Skeletal muscle cell (primary cell): ENCODE measurements at places on chromosomes 7 and 10.

- DNase-seq: no peak
These were observed 99.4 kb downstream of the WDFY4 start for GRCh38 chr10:48784031-48784430.

DNA sequence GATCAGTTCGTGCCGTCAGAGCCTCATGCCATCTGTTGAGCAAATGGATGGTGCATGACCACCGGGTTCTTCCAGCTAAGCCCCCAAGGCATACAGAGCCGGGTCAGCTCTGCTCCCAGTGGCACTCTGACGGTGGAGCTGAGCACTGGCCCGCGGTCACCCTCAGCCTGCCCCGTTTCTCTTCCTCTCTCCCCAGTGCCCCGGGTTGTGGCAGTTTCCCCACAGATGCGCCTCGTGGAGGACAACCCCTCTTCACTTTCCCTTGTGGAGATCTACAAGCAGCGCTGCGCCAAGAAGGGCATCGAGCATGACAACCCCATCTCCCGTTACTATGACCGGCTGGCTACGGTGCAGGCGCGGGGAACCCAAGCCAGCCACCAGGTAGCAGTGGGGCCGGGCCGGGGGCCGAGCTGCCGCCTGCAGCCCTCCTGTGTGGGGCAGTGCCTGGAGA is 129.9 kb downstream of the TRRAP start:
- DNase-seq: no peak

DNA sequence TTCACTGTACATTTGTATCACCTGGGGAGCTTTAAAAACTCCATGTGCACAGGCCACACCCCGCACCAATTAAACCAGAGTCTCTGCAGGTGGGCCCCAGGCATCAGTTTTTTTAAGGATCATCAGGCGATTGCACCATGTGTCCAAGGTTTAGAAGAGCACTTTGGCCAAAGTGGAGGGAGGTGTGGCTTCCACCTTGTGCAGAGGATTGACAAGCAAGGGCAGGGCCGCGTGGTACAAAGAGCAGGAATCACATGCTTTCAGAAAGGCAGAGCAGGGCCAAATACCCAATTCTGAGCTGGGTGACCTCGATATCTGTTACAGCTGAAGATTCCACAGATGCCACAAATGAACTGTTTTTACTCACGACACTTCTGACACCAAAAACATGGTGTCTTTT is 52.4 kb downstream of the NOC3L start:
- DNase-seq: no peak

- no peak for DNase-seq
These were observed 99.4 kb downstream of the TPST1 start for GRCh38 chr7:66304536-66304935.

- no peak for DNase-seq
These were observed 219.4 kb downstream of the SEMA3E start for GRCh38 chr7:83429493-83429892.

- no peak for DNase-seq
These were observed 23.8 kb upstream of the TPST1 start for GRCh38 chr7:66181329-66181728.

DNA sequence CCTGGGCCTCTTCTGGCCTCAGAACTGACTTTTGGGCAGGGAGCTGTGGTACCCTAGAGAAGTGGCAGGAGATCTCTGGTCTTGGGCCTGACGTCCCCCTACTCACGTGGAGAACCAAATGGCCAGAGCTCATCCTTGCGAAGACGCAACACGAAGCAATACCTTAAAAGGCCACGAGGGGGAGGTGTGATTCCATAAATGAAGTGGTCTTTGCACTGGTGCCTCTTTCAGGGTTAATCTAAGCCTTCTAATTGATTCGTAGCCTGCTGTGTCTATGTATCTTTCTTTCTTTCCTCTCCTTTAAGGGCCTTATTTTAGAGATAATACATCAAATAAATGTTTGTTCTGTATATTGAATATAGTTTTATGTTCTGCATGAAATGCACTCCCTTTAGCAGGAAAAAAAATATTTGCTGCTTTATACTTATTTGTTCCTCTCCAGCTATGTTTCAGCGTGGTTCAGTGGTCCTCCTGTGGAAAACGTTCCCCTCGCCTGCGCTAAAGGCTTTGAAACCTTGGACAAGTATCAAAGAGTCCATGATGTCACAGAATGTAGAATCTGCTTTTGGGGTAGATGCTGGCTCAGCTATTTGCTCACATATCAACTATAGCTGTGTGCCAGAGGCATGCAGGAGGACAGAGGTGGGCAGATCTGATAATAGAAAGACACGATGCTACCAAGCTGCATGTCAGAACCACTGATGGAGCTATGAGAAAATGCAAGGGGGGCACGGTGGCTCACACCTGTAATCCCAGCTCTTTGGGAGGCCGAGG is 41.0 kb downstream of the STRA8 start:
- DNase-seq: peak; percentile 28

DNA sequence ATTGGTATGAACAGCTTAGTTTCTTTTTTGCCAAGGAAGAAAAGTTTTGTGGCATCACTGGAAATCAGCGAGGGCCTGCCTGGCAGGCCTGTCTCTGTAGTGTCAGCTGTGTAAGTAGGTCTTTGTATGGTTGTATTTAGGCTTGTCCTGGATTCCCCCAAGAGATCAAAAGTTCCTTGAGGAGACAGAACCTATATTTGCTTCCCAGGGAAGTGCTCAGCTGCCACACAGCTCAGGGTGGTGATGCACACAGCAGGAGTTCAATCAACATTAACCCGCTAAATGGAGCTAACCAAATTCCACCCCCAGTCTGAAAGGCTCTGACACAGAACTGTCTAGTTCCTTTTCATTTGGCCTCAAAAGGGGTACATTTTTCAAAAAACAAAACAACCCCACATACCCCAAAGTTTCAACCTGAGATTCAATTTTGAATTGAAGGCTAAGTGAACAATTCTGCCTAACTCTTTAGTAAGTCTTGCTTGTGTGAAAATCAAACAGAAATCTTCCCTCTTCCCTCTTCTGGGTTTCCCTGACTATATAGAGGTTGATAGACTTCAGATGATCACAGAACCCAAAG is 124.4 kb downstream of the CLEC2L start:
- DNase-seq: peak; percentile 49

GRCh38 chr10:78313636-78314035 is 280.0 kb downstream of the RPS24 start:
- no peak for DNase-seq

DNA sequence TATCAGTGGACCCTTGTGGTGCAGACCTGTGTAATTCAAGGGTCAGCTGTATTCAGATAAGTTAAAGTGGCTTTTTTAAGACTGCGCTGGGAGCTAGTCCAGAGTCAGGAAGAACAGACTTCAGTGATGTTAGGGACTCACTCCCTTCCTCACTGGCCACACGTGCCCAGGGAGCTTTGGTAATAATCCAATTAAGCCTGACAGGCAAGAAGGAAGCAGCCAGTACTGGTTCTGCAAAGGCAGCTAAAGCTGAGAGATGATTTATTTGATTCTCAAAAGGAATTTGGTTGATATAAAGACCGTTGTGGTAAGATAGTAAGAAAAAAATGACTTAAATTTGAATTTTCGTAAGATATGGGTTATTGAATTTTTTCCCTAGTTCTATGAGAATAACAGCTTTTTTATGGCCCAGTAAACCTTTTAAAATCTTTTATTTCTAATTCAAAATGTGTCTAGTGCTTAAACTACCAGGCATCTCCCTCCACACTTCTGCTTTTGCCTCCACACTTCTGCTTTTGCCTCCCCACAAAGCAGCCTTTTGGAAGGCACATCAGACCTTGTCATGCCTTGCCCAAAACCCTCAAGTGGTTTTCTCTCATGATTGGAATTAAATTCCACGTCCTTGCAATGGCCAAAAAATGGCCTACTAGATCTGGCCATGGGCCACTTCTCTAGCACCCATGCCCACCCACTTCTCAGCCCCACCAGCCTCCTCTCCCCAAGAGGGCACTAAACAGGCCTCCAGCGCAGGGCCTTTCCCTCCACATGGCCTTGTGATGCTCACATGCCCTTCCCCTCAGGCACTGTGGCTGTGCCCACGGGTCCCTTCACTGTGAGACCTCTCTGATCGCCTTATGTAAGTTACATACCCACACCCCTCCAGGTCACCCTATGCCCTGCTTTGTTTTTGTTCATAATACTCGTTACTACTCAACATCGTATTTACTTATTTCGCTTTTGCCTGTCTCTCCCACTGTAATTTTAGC is 92.5 kb downstream of the POU6F2 start:
- no peak for DNase-seq

GRCh38 chr7:24652251-24652939 is 79.1 kb downstream of the PALS2 start:
- no peak for DNase-seq

DNA sequence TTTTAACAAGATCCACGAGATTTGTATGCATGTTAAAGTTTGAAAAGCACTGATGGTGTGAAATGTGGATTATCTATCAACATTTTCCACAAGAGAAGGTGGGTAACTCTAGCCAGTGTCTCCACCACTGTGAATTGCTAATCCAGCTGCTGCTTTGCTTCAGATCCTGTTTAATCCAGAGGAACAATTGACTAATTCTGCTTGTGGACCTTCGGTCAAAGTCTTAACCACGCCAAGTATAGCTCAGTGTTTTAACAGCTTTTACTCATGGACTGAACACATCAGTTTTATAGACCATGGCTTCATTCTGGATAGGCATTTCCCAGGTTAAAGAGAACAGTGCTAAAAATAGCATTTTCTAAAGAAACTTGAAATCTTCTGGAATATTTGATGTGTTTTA is 23.5 kb downstream of the ADK start:
- no peak for DNase-seq

DNA sequence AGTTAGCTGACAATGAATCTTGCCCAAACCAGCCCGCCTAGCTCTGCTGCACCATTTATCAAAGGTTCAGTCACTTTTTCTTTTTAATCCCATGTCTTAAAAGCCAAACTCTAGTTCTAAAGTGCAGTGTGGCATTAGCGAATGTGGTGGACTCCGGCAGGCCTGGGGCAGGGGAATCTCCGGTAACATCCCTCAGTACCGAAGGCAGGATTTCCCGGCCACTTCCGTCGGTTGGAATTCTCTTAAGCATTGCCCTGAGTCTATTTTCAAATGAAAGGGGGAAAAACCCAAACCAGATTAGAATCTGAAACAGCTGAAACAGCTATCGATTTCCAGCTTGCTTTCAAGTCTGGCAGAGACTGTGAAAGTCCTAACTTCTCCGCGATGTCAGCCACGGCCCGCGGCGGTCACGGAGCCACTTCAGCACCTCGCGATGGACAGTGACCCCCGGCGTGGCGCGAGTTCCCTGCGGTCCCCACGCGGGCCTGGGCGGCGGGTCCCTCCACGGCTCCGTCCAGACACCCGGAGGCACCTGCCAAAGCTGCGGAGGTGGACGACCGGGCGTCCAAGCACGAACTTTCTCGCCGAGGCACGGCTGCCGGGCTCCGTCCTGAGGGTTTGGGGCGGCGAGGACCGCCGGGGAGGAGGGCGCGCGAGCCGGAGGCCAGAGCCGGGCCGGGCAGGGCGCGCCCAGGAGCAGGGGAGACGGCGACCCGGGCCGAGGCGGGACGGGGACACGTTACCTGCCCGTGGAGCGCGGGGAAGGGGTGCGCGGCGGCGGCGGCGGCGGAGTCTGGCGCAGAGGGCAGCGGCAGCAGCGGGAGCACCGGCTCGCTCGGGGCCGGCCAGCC is 745 bp downstream of the TCERG1L start:
- DNase-seq: no peak

DNA sequence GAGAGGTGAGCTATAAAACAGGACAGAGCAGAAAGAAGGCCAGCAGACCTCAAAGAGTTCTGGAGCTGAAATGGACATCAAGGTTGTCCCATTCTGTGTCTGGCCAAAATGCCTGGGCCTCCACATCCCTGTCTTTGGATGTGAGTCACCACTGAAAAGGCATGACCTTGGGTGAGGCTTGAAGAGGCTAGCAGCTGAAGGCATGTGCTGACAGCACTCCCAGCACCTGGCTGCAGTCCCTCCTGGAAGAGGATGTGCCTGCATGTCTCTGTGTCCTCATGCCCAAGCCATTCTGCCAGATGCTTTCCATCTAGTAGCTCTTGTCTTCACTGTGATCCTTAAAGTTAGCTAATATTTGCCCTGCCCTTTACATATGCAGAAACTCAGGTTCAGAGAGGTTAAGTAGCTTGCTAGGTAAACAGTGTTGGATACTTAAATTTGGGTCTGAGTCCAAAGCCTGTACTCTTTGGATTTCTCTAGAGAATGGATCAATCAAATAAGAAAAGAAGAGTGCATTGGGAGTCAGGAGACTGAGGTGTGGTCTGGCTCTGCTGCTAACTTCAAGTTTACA is 35.8 kb downstream of the HECW1 start:
- DNase-seq: no peak

GRCh38 chr10:110733218-110733952 is 89.2 kb downstream of the RBM20 start:
- DNase-seq: no peak

DNA sequence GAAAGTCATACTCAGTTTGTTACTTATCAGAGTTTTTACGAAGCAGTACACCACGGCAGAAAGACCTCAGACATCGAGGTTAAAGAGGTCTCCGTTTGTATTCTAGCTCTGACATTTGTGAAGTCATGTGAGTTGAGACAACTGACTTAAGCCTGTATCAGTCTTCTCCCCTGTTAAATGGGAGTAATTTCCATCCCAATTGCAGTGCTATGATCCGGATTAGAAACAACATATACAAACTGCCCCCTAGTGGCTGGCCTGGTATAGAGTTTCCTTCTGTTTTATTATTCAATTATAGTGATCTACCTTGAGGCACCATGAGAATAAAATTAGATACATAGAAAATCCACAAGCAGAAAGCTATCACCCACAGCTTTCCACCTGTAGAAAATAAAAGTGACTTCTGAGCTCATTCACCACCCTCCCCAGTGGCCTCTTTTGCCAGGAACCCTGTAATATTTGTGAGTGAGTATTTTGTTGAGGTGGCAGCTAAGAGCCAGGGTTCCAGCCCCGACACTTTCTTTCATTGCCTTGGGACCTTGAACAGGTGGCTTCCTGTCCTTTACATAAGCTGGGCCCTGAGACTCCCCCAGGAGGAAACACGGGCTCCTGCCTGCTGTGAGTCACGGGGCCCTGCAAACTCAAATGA is 607.2 kb upstream of the MGMT start:
- no peak for DNase-seq

DNA sequence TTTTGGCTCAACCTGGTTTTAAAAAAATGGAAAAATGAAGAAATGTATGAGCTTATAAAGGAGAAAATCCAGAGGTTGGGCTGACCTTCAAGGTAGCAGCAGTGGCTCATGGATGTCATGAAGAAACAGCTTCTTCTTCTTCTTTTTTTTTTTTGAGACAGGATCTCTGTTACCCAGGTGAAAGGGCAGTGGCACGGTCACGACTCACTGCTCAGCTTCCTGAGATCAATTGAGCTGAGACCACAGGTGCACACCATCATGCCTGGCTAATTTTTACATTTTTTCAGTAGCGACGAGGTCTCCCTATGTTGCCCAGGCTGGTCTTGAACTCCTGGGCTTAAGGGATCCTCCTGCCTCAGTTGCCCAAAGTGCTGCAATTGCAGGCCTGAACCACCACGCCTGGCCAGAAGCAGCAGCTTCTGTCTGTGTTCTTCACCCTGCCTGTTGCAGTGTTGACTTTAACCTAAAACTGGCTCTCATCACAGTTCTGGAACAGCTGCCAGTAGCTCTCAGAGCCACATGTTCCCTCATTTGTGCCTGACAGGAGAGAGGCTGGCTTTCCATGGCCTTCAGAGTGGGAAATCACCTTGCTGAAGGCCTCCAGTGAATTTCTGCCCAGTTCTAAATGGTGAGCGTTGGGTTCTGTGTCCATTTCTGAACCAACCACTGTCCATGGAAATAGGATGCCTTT is 117.7 kb downstream of the PFKFB3 start:
- no peak for DNase-seq

GRCh38 chr10:28137907-28138880 is 139.3 kb upstream of the ODAD2 start:
- peak; percentile 13 for DNase-seq

- DNase-seq: no peak
These were observed 26.2 kb downstream of the PALD1 start for GRCh38 chr10:70504521-70505358.
